Kidney epithelial cell (primary cell): ENCODE measurements at places on chromosomes 1 and 21. TPM values are rescaled to one million over a fixed set of nuclear protein-coding genes. Genes with fewer than 3 reads are reported as not detected.

The BARHL2 gene
- total RNA-seq, result not detected in 2 replicates

The TAS1R1 gene
- total RNA-seq, result not detected in 2 replicates

The TNFRSF8 gene
- total RNA-seq, result 0.21 and 1.2 TPM in 2 replicates

The OR2L5 gene
- not detected in 2 replicates for total RNA-seq

The SPEN gene
- 24.0 and 29.1 TPM in 2 replicates for total RNA-seq

The IL23R gene
- total RNA-seq, result not detected in 2 replicates

DNA sequence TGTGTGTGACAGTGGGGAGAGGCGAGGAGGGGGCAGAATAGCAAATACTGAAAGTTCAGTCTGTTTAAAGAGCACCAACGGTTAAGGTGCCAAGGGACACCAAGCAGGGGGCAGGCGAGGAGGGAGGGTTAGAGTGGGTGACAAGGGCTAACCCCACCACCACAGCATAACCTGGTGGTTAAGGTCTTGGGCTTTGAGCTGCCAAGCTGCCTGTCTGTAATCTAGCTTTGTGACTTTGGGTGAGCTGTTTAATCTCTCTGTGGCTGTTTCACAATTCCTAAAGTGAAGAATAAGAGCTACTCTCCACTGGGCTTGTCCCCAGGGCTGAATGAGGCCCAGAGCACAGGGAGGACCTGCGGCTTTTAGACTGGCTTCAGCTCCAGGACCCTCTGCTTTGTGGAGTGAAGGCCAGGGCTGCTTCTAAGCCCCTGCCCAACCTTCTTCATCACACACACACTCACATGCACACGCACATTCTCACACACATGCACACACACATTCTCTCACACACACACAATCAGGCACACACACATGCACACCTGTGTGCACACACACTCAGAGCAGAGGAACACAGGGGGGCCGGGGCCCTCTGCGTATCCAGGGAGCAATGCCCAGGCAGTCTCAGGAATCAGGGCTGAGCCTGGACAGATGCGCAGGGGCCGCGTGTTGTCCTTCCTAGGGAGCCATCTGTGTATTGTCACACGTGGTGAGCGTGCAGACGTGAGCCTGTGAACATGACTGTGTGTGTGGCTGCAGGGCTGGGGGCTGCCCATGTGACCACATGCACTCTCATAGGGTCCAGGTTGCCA lies 101.6 kb upstream of the TARDBP start:
- DNase-seq, result no peak
